ENCODE measurements at places on chromosomes 16 and 17.

GRCh38 chr17:48439875-48440505 lies 10.0 kb upstream of the SKAP1 start:
- peaks cover 9% of the 10 kb centered on the region for H3K4me1 ChIP-seq
- peaks cover 26% of the 10 kb centered on the region for H3K27me3 ChIP-seq
- DNase-seq = no peak
- no peak overlapping the region for H3K4me3 ChIP-seq
- no peak overlapping the region for H3K27ac ChIP-seq

DNA sequence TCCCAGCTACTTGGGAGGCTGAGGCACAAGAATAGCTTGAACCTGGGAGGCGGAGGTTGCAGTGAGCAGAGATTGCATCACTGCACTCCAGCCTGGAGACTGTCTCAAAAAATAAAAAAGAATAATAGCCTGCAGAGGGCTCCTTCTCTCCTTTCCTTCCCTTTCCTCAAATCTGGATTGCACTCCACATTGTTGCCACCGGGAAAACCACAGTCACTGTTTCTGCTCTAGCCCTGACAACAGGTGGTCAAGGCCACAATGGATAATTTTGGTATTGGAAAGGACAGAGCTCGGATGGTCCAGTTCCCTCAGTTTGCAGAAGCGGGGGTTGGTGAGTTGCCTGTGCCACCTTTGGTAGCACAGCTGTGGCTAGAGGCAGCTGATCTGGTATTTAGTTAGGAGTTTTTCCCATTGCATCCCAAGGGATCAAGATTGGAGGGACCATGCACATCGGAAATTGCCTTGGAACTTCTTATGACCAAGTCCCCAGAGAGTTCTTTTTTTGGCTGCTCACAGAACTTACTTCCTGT lies 44.7 kb upstream of the PRSS54 start:
- no peaks in the 10 kb centered on the region for H3K4me1 ChIP-seq
- H3K27ac ChIP-seq = no peak overlapping the region
- H3K27me3 ChIP-seq = peaks cover 25% of the 10 kb centered on the region
- no peak overlapping the region for H3K4me3 ChIP-seq

GRCh38 chr17:29949696-29950095 lies 8.3 kb downstream of the EFCAB5 start:
- DNase-seq = no peak

DNA sequence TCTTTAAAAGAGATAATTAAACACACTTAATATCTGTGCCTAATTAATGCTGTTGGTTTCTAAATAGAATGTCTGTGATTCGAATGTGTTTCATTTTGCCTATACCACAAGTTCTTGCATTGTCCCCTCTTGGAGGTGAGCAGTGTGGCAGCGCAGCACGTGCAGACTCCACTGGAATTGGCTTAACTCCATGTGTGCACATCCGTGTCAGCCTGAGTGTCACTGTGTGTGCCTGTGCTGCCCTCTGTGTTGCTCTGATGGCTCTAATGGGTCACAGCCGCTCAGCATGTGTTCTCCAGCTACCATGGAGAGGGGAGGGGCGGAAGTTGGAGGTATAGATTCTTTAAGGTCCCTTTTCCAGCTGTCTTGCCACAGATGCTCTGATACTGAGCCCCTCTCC lies 226.6 kb downstream of the SPECC1 start:
- no peak overlapping the region for H3K27ac ChIP-seq
- H3K4me3 ChIP-seq = no peak overlapping the region
- no peaks in the 10 kb centered on the region for H3K4me1 ChIP-seq
- no peaks in the 10 kb centered on the region for H3K36me3 ChIP-seq
- no peaks in the 10 kb centered on the region for H3K27me3 ChIP-seq
- no peak for DNase-seq

- H3K36me3 ChIP-seq = no peaks in the 10 kb centered on the region
- no peak for DNase-seq
- peaks cover 28% of the 10 kb centered on the region for H3K27me3 ChIP-seq
- H3K4me3 ChIP-seq = no peak overlapping the region
- H3K4me1 ChIP-seq = no peaks in the 10 kb centered on the region
Observed at GRCh38 chr17:21524211-21524591, 148.0 kb downstream of the KCNJ12 start.

DNA sequence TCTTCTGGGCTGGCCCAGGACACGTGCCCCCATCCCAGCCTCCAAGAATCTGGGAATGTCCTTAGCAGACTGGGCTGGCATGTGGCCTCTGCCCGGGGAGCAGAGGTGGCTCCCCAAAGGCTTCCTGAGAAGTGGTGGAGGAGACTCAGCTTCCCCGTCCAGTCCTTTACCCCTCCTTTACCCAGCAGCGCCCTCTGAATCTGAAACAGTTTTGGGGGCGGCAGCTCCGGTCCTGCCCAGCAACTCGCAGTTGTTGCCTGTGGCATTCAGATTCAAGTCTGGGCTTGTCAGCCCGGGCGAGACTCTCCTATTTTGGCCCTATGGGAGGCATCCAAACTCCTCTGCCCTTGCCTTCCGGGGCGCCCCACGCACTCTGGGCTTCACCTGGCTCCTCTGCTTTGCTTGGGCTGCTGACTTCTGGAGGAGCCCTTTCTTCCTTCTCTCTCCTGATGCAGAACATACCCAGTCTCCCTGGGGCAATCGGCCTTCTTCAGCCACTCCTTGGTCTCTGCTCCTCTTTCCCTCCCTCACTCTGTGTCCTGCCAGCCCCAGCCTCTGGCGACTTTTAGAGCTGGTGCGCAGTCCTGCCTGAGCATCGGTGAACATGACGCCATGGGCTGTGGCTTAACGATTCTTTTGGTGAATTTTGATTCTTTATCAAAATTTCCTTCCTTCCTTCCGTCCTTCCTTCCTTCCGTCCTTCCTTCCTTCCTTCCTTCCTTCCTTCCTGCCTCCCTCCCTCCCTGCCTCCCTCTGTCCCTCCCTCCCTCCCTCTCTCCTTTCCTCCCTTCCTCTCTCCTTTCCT lies 55.2 kb downstream of the CMIP start:
- peaks cover 27% of the 10 kb centered on the region for H3K4me1 ChIP-seq
- H3K27ac ChIP-seq = no peak overlapping the region
- H3K4me3 ChIP-seq = no peak overlapping the region
- H3K36me3 ChIP-seq = peaks cover 13% of the 10 kb centered on the region
- DNase-seq = no peak

- peaks cover 72% of the 10 kb centered on the region for H3K36me3 ChIP-seq
- H3K27ac ChIP-seq = peak overlapping the region; percentile 88
- peaks cover 60% of the 10 kb centered on the region for H3K4me1 ChIP-seq
Observed at GRCh38 chr16:86576591-86577313, 1.6 kb upstream of the FOXL1 start.

- no peak overlapping the region for H3K4me3 ChIP-seq
- no peaks in the 10 kb centered on the region for H3K27me3 ChIP-seq
- no peaks in the 10 kb centered on the region for H3K36me3 ChIP-seq
- no peak overlapping the region for H3K27ac ChIP-seq
- DNase-seq = no peak
Observed at GRCh38 chr17:31320791-31321190, 631 bp downstream of the EVI2A start.

DNA sequence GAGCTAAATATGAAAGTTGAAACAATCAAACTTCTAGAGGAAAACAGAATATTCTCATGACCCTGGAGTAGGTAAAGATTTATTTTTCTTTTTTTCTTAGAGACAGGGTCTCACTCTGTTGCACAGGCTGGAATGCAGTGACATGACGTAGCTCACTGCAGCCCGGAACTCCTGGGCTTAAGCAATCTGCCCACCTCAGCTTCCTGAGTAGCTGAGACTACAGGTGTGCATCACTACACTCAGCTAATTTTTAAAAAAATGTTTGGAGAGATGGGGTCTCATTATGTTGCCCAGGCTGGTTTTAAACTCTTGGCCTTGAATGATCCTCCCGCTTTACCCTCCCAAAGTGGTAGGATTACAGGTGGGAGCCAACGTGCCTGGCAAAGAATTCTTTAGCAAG lies 15.5 kb downstream of the IKZF3 start:
- H3K36me3 ChIP-seq = no peaks in the 10 kb centered on the region
- peak; percentile 65 for DNase-seq
- H3K4me1 ChIP-seq = peaks cover 10% of the 10 kb centered on the region
- H3K27me3 ChIP-seq = no peaks in the 10 kb centered on the region
- no peak overlapping the region for H3K4me3 ChIP-seq

DNA sequence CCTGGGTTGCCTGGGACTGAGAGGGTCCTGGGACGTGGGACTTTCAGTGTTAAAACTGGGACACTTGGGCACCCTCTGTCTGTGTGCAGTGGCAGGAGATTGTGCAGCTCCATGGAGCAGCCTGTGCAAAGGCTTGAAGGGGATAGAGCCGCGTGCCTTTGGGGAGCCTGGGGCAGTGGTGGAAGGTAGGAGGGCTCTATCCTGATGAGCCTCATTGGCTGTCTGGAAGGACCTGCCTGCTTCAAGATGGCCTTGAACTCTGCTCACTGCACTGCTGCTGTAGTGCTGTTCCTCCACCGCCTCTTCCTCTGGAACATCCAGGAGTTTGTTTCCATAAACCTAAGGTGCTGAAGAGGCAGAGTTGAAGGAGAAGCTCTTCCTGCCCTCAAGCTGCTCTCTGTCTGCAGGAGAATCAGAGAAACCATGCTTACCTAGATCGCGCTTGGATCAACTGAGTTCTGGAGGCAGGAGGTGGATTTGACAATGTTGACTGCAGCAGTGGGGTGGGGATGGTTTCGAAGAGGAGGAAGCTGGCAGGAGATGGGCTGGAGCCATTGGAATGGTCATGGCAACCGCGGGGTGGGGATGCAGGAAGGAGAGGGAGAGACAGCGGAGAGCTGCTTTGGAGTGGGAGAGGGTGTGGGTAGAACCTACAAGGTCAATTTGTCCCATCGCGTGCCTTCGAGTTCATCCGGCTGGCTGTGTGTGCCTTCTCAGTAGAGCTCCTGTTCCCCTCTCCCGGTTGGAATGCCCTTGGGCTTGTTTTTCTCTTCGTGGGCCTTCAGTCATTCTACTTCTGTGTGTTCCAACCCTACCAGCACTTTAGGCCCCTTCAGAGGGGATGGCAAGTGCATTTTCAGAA lies 3.7 kb downstream of the RMI2 start:
- peaks cover 31% of the 10 kb centered on the region for H3K36me3 ChIP-seq
- H3K27me3 ChIP-seq = no peaks in the 10 kb centered on the region
- H3K4me1 ChIP-seq = peaks cover 43% of the 10 kb centered on the region
- H3K27ac ChIP-seq = no peak overlapping the region
- no peak overlapping the region for H3K4me3 ChIP-seq

DNA sequence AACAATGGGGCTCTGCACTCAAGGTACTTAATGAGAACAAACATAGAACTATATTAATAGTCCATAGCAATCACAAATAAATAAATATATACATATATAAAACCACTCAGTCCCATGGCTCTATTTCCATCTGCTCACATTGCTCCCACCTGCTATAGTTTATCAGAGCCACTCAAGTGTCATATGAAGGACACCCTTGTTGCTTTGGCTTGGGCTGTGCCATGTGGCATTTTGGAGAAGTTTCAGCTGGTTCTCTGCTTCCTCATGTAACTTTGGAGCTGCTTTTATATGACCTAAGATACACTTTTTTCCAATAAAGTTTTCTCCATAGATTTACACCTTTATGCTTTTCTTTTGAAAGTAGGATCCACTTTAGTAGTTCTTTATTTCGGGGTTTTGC lies 126.4 kb downstream of the KCNJ2 start:
- H3K27ac ChIP-seq = no peak overlapping the region
- H3K4me1 ChIP-seq = no peaks in the 10 kb centered on the region
- no peaks in the 10 kb centered on the region for H3K36me3 ChIP-seq
- DNase-seq = no peak
- no peaks in the 10 kb centered on the region for H3K27me3 ChIP-seq
- no peak overlapping the region for H3K4me3 ChIP-seq

DNA sequence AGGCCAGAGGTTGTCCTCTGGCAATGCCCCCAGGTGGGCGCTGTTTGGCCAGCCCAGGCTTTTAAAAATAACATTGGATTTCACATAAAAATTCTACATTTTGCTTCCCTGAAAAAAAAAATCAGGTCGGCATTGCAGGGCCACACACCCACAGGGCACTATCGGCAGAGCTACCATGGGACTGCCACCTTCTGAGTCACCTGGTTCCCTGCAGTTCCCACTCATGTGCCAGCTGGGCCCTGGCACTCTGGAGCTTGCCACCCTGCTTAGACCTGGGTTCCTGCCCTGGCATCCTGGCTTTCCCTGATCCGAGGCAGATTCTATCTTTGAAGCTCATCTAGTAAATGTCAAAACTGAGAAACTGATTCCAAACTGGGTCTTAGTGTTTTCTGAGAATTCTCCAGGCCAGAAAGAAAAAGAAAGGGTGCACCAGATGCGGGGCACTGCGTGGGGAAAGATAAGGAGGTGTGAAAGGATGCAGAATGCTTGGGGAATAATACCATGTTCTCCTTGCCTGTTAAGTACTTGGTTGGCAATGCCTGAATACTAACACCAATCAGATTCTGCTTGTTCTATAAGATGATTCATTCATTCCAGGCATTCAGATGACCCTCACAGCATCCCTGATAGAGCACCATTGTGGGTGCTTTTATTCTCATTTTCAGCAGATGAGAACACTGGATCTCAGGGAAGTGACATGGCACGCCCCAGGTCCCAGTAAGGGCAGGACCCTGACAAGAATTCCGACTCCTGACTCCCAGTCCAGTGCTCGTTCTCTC lies 51.8 kb downstream of the RAI1 start:
- no peak for DNase-seq
- peaks cover 41% of the 10 kb centered on the region for H3K36me3 ChIP-seq
- no peaks in the 10 kb centered on the region for H3K27me3 ChIP-seq

DNA sequence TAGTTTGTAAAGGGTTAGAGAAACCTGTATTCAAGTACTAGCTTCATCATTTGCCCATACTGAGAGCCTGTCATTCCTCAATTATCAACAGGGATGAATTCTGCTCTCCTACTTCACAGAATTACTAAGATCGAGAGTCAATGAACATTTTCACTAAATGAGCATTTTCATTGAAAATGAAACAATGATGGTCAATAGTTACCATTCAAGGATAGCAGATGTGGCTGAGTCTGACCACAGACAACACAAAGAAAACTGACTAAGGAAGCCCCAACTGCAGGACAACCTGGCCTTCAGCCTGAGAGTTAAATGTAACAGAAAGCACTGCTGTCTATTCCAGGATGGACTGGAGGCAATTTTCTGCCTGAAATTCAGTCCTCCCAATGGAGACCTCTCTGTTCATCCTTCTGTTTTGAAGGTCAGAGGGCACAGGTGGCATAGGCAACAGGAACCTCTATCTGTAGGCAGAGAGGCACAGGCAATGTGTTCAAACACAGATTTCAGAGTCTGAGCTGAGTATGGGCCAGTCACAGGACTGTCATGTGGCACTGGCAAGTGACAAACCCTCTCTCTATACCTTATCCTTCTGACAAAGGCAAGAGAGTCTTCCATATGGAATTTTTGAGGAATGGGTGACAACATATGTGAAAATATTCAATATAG lies 19.5 kb downstream of the TRAF4 start:
- peaks cover 9% of the 10 kb centered on the region for H3K4me1 ChIP-seq
- no peak overlapping the region for H3K4me3 ChIP-seq
- no peak for DNase-seq
- H3K36me3 ChIP-seq = peaks cover 44% of the 10 kb centered on the region
- H3K27me3 ChIP-seq = no peaks in the 10 kb centered on the region
- no peak overlapping the region for H3K27ac ChIP-seq
